Stimulated activated CD4-positive, alpha-beta T cell treated with anti-CD3 and anti-CD28 coated beads, Interleukin-2, amount 100 ng/mL, for 48 hours (primary cell): ENCODE measurements at places on chromosomes 7 and 10.
A peak's percentile ranks its signal among the peaks of the same experiment; 100 is the strongest.

DNA sequence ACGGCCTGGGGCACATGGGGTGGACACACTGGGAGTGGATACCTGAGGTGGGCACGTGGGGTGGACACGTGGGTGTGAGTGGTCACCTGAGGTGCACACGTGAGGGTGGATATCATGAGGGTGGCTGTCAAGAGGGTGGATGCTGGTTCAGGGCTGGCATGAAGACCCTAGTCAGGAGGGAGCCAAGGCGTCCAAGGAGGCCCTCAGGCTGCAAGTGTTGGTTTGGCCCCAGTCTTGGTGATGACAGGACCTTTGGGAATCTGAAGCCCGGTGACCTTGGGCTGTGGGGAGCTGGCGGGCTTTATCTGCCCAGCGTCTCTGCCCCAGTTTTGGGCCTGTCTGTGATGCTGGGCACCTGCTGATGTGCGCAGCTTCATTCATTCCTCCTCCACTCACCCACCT lies 24.9 kb upstream of the PFKFB3 start:
- DNase-seq: no peak

DNA sequence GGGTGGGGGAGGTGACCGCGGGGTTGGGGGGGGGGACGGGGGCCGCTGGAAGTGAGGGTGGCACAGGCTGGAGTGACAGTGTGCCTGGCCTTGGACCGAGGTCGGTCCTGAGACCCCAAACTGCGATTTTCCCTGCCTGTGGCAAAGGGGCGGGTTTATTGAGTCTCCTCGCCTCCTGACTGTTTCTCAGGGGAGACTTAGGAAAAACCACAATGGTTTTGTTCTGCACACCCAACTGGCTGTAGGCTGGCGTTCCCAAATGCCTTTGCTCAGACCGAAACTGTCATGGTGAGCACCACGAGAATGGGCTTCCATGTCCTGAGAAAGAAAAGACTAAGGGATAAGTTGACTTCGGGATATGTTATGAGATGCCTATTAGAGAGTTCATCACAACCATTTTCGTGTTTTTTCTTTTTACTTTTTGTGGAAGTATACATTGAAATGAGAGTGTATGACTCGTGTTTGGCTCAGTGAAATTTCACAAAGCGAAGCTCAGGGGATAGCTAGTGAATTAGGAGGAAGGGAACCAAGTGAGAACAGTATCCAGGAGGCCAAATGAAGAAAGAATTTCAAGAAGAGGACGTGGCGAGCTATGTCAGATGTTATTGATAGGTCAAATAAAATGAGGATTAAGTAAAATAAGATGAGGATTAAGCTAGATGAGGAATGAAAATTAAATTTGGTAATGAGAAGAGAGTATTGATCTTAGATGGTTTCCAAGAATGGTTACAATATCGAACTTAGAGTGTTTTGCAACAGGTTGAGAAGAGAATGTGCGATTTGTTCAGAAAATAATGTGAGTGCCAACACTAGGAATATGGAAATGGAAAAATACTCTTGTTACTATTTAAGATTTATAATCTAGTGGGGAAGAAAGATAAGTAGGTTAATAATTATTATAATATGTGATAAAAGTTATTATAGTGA lies 918 bp downstream of the NET1 start:
- no peak for DNase-seq

- no peak for DNase-seq
Observed at GRCh38 chr7:24783698-24784097, 26.4 kb upstream of the GSDME start.

DNA sequence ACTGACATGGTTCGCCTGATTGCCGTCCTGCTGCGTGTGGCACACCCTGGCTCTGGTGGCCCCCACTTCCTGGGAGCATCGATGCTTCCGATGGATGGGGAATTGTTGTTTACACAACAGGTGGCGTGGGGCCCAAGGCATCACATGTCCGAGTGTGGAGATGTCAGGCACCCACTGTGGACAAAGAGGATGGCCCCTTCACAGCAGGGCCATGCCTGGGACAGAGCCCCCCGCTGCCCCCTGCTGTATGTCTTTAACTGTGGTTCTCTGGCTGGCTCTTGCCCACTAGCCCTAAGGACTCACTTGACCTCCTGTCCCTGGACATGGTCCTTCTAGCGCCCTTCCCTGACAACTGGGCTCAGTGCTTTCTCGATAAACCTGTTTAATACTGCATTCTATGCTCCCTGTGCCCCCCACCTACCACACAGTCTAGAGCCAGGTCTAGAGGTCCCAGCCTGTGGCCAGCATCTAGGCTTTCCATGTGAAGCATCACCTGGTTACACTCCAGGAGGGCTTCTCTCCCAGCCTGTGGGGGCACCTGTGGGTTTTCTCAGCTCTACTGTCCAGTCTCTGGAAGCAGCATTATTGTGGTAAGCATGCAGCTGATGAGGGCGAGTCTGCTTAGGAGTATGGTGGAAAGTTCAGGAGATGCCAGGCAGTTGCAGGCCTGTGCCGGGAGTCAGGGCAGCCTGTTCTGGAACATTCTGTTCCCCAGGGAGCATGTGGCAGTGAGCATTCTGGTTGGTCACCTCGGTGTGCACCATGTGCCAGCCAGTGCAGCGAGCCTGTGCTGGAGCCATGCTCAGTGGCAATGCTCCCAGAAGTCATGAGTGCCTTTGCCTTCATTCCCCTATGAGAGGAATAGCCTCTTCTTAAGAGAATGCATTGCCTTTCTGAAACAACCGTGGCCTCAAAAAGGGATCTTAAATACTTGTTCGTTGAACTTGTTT lies 10.4 kb downstream of the ADCY1 start:
- no peak for DNase-seq

DNA sequence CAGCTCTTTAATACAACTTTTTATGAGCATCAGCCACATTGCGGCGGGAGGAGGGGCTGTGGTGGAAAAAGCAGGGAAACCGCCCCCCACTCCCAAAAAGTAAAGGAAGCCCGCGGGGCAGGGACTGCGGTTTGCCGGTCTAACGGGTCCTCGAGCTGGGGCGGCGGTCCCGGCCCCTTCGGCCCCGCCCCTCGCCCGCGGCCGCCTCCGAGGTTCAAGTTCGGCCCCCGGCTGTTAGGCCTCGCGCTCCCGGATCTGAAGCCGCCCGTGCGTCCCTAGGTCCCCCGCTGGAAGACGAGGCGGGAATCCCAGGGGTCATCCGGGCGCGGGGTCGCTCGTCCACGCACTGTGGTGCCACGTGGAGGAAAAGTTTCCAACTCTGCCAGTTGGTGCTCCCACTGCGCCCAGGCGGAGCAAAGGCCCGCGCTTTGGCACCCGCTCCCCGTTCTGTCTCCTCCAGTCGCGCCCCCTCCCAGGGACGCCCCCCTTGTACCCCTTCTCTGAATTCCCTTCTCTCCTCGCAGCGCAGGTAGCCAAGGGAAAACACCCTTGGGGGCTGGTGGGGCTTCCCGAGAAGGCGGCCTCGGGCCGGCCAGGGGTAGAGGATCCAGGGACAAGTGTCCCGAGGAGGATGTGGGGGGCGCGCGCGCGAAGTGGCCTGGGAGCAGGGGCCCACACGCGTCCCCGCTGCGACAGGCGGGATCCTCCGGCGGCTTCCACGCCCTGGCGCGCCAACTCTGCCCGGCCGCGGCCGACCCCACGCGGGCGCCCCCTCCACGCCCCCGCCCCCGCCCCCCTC lies 798 bp upstream of the AUTS2 start:
- DNase-seq: no peak

- DNase-seq: no peak
Observed at GRCh38 chr7:10913457-10913856, 60.2 kb upstream of the PHF14 start.

DNA sequence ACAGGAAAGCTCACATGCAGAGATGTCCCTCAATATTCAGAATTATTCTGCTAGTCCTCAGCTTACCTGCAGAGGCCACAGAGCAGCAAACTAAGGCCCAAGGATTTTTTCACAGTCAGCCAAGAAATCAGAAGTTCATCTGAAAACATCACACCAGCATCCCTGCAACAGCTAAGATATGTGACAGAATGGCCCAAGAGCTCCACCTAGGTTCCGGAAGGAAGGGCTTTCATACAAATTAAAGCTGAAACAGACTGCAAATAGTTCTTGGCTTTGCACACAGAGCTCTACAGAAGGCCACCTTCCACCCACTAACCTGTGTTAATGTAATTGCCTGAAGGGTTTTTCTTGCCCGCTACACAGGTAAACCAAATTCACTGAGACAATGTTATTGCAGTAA lies 438.8 kb upstream of the C7orf33 start:
- DNase-seq: no peak

- DNase-seq: peak; percentile 34
Observed at GRCh38 chr10:95242581-95243317, 48.1 kb downstream of the PDLIM1 start.

GRCh38 chr10:59830601-59831259 lies 75.6 kb downstream of the CCDC6 start:
- DNase-seq: no peak
